H9 (cell line): ENCODE measurements at places on chromosomes 12 and 14. TPM values are rescaled to one million over a fixed set of nuclear protein-coding genes. Genes with fewer than 3 reads are reported as not detected.

ST8SIA1 gene
- 0.18 TPM in 1 of 2 replicates, not detected in the other for total RNA-seq

GPATCH2L gene
- total RNA-seq, result 76.7 and 77.2 TPM in 2 replicates

AKT1 gene
- 95.1 and 101 TPM in 2 replicates for total RNA-seq

NUBPL gene
- 10.7 and 14.8 TPM in 2 replicates for total RNA-seq

SAMD15 gene
- 1.1 and 2.7 TPM in 2 replicates for total RNA-seq

CCDC184 gene
- total RNA-seq, result 0.11 and 0.13 TPM in 2 replicates

C14orf132 gene
- total RNA-seq, result 5.7 and 7.7 TPM in 2 replicates

PDZRN4 gene
- not detected in 2 replicates for total RNA-seq

TTC9 gene
- 17.4 and 17.7 TPM in 2 replicates for total RNA-seq

GPR137C gene
- 4.2 and 4.3 TPM in 2 replicates for total RNA-seq

ZNF84 gene
- 42.1 and 45.1 TPM in 2 replicates for total RNA-seq

LGMN gene
- total RNA-seq, result 55.0 and 55.3 TPM in 2 replicates

SLC38A1 gene
- total RNA-seq, result 206 and 216 TPM in 2 replicates
